ENCODE measurements at places on chromosomes 6 and 20.

DNA sequence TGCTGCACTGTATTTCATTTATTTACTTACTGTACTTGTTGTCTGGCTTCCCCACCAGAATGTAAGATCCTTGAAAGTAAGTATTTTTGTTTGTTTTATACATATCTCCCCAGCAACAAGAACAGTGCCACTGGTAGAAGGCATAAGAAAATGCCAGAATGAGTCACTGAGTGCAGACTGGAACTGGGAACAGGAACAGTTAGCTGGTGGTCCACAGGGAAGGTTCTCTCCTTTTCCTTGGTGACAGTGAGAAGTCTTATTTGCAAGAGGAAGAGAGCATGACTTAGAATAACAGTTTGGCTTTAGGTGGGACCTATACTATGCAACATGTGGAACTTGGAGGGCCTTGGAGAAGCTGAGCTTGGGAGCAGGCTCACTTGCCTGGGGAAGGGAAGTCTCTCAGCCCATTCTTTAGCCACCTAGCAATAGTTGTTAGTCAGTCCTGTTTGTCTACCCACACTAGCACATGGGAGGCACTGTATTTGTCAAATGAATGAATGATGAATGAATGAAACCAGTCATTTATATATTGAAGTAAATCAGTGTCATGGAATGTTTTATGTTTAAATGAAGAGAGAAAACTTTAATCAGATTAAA is 203.5 kb downstream of the KCNQ5 start:
- no peak for DNase-seq

DNA sequence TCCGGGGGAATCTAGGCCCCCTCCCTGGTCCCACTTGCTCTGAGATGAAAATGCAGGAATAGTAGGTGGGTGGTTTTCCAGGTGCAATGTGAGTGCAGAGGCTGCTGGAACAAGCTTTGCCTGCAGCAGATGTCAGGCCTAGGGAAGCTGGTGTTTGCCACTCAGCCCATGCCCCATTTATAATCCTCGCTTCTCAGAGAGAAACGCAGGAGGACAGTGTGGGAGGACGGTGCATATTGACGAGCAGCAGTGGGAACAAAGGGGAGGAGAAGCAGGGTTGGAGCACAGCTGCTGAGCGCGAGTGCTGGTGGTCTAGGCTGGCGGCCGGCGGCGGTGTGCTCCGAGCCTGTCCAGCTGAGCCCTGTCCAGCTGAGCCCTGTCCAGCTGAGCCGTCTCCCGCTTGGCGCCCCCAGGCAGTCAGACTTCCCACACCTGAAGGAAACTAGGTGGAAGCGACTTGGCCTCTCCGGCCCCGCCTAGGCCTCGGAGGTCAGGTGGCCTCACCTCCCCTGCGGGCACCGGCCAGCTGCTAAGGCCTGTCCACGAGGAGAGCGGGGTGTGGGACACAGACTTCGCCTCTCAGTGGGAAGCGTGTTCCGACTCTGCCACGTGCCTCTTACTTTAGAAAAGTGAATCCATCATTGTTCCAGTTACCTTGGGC is 49.7 kb upstream of the FRMD1 start:
- no peak for DNase-seq

- DNase-seq = no peak
These were observed 87.8 kb downstream of the CTNNBL1 start for GRCh38 chr20:37781626-37782025.

- no peak for DNase-seq
These were observed 18.7 kb upstream of the DUSP22 start for GRCh38 chr6:273551-274058.

DNA sequence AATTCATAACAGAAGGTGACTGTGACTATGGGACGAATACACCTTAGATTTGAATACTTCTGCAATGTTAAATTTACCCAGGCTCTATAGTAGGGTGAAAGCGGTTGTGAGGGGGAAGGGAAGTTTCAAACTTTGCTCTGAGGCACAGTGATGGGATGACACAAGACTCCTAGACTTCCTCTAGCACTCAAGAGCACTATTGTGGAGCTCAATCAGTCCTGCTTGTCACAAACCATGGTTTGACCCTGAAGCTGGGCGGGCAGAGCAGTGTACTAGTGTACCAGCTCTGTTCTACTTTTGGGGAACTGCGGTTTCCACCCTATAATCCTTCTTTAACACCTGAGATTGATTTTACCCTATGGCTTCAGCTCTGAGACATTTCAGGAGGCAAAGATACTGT is 17.1 kb downstream of the TRIM27 start:
- DNase-seq = no peak

- peak; percentile 18 for DNase-seq
These were observed 165.8 kb downstream of the ZFAND3 start for GRCh38 chr6:37985355-37985754.

- DNase-seq = peak; percentile 96
These were observed at the start of gene NFKBIE for GRCh38 chr6:44265007-44265721. Gene NFKBIE, minus strand, starts transcription at chr6:44265551. Its CDS starts 205 bp downstream, at chr6:44265346.

DNA sequence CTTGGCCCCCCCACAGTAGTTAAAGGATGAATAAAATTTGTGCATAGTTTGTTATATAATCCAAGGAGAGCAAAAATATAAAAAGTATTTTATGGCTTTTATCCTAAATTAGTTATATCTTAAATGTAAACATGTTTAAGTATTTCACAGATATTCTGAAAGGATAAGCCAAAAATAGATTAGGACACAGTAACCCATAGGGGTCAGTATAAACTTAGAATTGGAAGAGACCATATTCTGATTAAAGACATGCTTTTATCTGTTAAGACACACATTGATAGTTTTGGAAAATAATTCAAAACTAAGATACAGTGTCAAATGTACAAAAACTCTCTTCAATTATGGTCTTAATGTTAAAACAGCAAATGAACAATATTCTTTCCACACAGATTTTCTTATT is 4.5 kb upstream of the SERINC1 start:
- no peak for DNase-seq

DNA sequence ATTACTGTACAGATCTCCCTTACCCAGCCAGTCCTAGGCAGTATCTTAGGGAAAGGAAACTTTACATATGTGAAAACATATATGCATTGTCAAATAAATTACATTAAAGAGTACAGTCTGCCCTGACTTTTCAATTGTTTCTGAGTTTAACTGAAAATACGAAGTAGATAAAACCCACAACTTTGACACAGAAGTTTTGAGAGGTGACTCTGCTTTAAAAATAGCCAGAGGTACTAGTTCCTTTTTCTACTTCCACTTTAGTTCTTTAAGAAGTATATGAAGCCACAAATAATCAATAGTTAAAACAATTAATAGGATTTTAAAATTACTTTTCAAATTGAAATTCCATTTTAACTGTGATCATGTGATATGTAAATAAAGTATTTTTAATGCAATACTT is 62.9 kb downstream of the BMP5 start:
- DNase-seq = no peak

GRCh38 chr6:110567957-110568696 is 91.7 kb upstream of the SLC22A16 start:
- DNase-seq = no peak

DNA sequence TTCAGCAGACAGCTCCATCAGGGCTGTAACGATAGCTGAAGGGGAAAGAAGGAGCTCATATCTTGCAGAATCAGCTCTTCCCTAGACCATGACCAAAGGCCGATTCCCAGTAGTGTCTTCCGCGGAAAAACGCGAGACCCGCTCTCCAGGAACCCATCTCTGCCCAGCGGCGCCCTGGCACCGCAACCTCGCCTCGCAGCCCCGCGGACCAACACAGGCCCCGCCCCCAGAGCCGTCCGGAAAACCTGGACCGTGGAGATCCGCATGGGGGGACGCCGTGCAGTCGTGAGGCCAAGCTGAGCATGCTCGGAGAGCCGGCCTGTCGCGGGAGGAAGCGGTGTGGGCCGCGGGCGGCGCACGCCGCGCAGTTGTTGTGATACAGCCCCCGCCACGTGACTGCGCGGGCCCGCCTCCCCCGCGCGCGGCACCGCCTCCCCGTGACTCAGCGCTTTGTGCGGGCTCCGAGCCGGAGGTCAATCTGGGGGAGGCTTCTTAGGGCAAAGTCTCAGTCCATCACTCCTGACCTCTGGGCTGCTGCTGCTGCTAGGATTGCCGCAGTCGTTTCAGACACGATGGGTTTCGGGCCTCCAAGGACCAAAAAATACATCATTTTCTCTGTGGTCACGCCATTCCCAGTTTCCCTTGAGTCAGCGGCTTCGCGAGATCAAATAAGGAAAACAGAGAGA is 3.1 kb upstream of the GCLC start:
- peak; percentile 85 for DNase-seq

GRCh38 chr6:84151669-84152068 is 75.8 kb downstream of the CEP162 start:
- DNase-seq = no peak

DNA sequence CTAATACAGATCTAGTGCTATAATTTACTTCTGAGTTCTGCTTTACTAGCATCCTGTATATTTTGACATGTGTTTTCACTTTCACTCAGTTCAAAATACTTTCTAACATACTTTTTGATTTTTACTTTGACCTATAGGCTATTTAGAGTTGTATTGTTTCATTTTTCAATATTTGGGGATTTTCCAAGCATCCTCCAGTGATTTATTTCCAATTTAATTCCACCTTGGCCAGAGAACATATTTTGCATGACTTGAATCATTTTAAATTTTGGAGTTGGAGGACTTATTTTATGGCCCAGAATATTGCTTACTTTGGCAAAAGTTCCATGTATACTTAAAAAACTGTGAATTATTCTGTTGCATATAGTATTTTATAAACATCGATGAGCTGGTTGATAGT is 1215.6 kb upstream of the MAP3K7 start:
- DNase-seq = no peak

DNA sequence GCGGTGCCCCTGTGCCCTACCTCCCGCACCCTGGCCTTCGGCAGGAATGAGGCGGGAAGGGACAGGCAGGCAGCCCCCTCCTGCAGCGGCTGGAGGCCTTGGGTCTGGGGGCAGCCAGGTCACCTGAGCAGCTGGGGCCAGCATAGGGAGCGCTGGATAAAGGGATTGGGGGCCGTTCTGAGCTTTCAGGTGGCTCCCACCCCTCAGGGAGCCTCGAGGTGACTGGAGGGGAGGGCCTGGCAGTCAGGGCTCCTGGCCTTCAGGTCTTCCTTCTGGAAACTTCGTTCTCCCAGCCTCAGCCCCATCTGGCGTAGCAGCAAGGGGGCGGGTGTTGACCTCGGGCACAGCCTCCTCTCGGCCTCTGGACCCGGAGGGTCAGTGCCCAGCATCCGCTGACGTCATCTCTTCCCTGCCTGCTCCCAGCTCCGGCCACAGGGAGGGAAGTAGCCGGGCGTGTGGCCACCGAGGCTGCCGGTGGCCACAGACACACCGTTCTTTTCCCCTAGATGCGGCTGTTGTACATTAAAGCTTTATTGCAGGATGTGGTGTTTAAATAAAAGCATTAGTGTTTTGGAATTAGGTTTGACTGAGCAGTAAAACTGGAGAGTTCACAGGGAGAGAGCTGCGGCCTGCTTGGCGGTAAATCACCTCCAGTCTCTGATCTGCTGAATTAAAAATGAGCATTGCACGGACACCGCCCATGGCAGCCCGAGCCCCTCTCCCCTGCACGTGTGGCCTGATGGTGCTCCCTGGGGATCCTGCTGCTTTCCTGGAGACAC is 80.0 kb upstream of the GATA5 start:
- no peak for DNase-seq

- no peak for DNase-seq
These were observed 197.6 kb downstream of the GMDS start for GRCh38 chr6:2047855-2048254.

DNA sequence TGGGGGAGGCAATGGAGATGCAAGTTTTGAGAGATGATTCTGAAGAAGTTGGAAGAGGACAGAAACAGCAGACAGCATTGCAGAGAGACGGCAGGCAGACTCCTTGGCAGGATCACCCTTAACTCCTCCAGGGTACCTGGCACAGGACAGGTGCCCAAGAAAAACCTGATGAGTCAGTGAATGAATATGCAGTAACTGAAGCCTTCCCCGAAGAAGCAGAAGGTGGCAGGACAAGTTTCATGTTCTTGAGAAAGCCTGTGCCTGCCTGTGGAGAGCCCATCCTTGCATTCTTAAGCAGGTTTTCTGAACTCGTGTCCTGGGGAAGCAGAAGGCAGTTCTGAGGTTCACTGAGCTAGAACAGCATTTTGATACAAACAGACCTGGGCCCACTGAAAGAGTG is 79.6 kb upstream of the SASH1 start:
- DNase-seq = no peak

GRCh38 chr6:47195011-47195650 is 114.6 kb downstream of the TNFRSF21 start:
- DNase-seq = no peak

DNA sequence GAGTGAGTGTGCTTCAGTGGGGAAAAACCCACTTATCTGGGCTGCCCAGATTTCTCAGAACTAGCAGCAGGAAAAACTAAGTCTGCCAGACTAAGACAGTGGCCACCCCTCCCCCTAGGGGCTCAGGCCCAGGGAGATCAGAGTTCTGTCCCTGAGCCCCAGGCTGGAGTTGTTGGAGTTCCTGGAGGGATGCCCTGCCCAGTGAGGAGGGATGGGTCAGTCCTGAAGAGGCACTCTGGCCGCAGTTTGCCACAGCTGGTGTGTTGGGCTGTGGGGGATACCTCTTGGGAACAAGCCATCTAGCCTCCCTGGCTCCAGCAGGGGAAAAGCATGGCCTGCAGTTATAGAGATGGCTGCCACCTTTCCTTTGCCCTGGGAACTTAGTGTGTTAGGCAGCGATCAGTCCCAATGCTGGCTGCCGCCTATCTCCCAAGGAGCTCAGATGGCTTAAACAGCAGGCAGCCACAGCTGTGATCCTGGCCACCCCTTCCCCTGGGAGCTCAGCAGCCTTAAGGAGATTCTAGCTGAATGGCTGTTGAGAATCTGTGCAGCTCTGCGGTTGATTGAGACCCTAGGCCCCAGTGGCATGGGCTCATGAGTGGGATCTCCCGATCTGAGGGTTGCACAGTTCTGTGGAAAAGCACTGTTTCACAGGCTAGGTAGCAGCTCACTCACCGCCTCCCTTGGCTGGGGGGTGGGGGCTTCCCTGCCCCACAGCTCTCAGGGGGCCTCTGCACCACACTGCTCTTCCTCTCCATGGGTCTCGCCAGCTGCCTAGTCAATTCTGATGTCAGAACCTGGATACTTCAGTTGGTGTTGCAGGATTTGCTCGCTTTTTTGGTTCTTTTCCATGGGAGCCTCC is 13.2 kb downstream of the SIRPG start:
- DNase-seq = no peak

GRCh38 chr20:41050361-41051008 is 21.9 kb downstream of the TOP1 start:
- no peak for DNase-seq

DNA sequence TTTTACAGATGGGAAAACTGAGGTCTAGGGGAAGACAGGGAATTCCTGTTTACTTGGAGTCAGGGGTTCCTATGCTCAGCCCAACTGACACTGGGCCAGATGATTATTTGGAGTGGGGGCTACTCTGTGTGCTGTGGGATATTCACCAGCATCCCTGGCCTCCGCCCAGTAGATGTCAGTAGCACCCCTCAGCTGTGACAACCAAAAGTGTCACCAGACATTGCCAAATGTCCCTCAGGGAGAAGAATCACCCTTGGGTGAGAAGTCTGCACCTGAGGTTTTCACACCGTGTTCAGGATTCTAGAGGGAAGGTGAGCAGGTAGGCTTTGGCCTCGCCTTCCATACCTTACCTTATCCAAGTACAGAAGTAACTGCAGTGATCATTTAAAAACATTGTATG is 27.6 kb downstream of the CDH26 start:
- DNase-seq = no peak

Measured in stimulated activated CD4-positive, alpha-beta T cell treated with anti-CD3 and anti-CD28 coated beads, Interleukin-1b, Interleukin-23, amount 100 ng/mL, for 4 hours (primary cell).